Astrocyte (in vitro differentiated cells and primary cell): ENCODE measurements at places on chromosomes 11 and 22.

GRCh38 chr11:119024430-119025098, 6.0 kb downstream of the TRAPPC4 start:
- DNase-seq, result no peak

DNA sequence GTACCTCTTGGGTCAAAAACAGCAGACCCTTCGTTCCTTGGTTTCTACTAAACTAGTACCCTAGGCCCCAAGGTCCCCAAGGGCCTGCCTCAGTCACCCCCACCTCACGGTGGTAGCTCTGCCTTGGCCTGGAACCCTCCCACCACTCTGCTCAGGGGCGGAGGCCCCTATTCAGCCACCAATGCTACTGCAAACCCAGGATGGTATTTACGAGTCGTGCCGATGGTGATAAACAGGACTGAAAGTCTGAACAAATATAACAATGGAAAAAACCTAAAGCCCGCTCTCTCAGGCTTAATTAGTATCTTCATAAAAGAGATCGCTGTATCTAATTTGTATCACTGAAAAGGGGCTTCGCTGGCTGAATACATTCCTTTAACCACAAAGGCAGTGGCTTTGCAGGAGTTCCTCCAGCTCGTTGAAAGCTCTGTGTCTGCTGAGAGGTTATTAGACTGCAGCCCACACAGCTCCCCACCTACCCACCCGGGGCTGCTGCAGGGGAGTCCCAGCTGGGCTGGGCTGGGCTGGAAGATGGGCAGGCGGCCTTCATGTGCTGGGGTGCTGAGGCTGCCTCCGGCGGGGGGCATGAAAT, 15.2 kb downstream of the SHISAL1 start:
- DNase-seq, result no peak

GRCh38 chr11:28517621-28518020, 409.4 kb downstream of the METTL15 start:
- peak; percentile 53 for DNase-seq

- peak; percentile 48 for DNase-seq
These were observed at the start of gene PHLDB1 for GRCh38 chr11:118607401-118608359. Gene PHLDB1, plus strand, starts transcription at chr11:118607615. Its CDS starts 6,222 bp downstream, at chr11:118613837.

GRCh38 chr11:133227632-133228111, 304.6 kb downstream of the OPCML start:
- no peak for DNase-seq

DNA sequence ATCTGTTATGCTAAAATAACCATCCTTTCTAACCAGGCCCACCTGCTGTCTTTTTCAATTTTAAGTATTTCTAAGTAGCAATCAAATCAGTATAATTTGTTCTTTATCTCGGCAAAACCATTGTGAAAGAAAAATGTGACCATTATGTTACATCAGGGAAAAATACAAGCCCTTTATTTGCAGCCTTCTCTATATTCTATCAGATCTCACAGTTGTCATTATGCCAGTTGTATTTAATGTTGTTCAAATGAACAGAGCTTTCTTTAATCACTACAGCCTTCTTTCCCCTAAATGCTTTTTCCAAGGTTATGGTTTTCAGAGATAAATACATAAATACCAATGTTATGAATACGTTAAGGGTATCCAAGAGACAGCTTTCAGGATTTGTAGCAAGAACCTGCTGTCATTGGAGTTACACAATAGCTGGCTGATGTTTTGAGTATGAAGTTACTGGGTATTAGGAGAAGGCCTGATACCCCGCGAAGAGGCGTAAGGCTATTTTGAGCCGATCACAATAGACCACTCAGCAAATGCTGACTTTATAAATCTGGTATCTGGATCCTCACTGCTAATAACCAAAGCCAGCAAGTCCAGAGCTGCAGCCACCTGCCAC, 406.3 kb downstream of the CADM1 start:
- DNase-seq, result peak; percentile 15

DNA sequence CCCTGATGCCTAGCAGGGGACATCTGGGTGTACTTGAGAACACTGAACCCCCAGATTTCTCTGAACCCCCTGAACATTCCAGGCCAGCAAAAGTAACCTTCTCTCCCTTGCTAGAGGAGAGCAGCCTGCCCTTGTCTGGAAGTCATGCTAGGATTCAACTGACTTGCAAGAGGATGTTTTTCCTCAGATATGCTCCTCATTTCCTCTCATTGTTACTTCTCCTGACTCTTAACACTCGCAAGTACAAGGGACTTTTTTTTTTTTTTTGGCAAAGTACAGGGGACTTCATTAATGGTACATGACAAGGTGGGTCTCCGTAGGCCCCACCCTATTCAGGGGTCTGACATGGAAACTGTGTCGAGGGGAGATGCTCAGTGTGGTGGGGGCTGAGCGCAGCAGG, 6.3 kb upstream of the MCHR1 start:
- DNase-seq, result no peak
